Frontal cortex (tissue), 4 donors: ENCODE measurements at places on chromosomes 6 and 20. TPM values are rescaled to one million over a fixed set of nuclear protein-coding genes. Genes with fewer than 3 reads are reported as not detected.

DNA sequence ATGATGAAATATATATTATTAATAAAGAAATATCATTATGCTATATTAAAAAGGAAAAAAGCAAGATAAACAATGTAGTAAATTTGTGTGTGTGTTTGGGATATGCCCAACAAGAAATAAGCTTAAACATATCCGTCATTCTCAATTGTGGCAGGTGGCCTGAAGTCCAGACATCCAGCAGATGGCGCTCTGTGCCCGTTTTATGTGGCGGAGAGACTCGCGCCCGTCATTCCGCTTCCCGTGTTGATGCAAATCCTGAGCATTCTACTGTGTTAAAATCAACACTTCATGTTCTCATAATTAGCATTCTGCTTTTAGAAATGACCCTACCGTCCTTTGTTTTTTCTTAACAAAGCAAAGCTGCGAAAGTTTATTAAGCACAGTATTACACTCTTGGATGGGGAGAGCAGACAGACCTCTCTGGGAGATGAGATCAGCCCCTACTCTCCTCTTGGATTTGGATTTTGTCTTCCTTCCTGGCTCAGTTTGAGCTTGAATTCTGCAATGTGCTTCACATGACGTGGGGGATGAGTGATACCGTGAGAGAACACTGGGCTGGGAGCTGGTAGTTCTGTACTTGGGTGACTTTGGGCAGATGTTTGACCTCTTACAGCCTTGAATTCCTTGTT is 125.8 kb downstream of the MCHR2 start:
- DNase-seq, result peak; percentile 22

GRCh38 chr6:109008054-109008453 is 86.6 kb downstream of the SESN1 start:
- no peak for DNase-seq

- no peak for DNase-seq
These were observed 7.1 kb downstream of the TDP2 start for GRCh38 chr6:24659561-24659960.

DNA sequence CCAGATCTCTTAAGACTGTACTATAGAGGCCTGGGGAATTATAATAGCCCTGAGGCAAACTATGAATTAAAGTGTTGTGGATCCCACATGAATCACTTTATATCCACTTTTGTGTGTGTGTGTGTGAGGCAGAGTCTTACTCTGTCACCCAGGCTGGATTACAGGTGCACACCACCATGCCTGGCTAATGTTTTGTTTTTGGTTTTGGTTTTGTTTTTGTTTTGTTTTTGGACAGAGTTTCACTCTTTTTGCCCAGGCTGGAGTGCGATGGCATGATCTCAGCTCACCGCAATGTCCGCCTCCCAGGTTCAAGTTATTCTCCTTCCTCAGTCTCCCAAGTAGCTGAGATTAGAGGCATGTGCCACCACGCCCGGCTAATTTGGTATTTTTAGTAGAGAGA is 32.2 kb upstream of the MICB start:
- DNase-seq, result no peak

DNA sequence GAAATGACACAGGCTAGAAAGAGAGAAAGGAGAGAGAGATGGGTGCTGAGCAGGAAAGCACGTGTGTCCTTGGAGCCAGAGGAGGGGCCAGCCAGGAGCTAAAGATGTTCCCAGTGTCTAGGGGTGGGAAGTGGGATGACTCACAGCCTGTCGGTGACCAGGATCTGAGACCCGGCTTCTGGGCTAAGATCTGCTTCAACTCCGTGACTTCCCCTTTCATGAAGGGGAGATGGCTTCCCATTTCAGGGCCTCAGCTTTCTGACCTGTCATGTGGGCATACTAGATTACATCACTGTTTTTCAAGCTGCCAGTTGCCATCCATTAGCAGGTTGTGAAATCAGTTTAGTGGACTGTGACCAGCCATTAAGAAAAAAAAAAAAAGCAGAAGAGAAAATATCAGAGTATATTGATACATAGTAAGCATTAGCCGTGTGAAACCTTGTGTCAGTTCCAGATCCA is 5.4 kb downstream of the TGM3 start:
- no peak for DNase-seq

- no peak for DNase-seq
These were observed 38.8 kb downstream of the LYRM2 start for GRCh38 chr6:89599727-89600126.

GRCh38 chr20:34037121-34037520 is 43.4 kb downstream of the RALY start:
- DNase-seq, result no peak

DNA sequence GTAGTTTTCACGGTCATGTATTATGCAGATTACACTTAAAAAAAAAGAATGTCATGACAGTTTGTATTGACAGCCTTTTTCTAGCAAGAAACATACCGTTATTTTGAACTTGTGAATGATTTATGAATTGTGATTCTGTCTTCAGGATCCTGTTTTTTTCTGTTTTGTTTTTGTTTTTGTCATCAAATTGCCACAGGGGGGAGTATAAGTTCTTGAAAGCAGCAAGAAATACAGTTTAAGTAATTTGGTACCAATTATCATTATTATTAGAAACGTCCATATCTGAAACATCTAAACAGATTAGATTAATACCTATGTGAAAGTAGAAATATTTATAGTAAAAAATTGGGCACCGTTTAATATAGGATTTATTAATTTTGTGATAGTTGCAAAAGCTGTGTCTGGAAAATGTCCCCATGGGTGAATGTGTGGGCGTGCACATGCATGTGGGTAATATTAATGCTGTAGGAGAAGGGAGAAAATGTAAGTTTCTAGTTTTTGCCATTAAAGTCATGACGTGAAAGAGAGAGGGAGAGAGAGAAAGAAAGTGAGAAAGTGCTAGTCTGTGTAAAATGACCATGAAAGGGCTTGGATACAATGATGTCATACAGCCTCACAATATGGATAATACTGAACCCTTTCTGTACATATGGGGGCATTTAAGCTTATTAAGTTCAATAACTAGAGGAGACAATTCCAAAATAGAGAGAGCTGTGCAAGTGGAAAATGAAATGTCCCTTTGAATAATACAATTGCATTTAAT is 9.4 kb upstream of the CCN2 start:
- no peak for DNase-seq

- peak; percentile 25 for DNase-seq
These were observed 62.4 kb downstream of the TNFRSF21 start for GRCh38 chr6:47247227-47247797.

DNA sequence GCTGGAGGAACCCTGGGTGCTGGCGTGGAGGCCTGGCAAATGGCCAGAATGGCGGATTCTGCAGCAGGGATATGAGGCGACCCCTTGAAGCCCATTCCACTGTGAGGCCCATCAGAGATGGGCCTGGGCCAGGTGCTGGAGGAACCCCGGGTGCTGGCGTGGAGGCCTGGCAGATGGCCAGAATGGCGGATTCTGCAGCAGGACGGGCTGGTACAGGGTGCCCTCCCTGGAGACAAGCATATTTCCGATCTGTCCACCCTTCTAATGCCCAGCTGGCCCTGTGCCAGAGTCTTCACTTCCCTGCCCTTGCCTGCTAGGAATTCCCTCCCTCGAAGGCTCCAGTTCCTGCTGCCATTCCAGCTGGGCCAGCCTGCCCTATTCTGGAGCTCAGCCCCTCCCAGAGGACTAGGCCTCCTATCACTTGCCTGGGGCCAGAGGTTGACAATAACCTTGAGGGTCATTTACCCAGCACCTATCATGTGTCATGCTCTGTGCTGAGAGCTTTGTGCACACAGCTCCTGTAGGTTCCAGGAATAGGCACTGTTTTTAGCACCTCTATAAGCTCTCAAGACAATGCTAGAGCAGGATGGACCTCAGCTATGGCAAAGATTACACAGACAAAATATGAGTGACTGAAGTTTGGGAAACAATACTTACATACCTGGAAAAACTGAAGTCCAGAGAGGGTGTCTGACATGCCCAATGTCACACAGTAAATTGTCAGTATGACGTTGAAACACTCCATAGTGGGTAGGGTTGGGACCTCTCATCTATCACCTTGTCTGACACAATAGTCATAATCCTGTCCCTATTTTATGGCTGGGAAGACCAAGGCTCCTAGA is 21.4 kb downstream of the SUN5 start:
- no peak for DNase-seq

DNA sequence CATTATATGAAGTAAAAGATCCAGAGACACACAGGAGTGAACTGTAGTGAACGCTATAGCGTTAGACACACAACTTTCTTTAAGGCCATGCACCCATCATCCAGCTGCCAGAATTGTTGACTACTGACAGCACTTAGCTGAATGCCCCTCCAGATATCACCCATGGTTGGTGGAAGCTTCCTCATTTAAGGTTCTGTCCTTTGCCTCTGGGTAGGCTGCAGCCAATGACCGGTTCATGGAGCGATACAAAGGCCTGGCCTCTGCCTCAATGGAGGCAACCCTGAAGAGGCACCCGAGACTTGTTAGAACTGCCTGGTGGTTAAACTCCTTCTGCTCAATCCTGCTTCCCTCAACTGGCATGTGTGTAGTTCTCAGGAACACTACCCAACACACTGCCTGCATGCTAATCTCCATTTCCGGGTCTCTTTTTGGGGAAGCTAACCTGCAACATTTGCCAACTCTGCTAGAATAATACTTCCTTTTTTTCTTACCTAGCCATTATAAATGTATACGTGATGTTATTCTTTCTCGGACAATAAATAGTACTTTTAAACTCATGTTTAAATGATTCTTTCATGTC is 49.8 kb upstream of the THEMIS start:
- DNase-seq, result no peak

DNA sequence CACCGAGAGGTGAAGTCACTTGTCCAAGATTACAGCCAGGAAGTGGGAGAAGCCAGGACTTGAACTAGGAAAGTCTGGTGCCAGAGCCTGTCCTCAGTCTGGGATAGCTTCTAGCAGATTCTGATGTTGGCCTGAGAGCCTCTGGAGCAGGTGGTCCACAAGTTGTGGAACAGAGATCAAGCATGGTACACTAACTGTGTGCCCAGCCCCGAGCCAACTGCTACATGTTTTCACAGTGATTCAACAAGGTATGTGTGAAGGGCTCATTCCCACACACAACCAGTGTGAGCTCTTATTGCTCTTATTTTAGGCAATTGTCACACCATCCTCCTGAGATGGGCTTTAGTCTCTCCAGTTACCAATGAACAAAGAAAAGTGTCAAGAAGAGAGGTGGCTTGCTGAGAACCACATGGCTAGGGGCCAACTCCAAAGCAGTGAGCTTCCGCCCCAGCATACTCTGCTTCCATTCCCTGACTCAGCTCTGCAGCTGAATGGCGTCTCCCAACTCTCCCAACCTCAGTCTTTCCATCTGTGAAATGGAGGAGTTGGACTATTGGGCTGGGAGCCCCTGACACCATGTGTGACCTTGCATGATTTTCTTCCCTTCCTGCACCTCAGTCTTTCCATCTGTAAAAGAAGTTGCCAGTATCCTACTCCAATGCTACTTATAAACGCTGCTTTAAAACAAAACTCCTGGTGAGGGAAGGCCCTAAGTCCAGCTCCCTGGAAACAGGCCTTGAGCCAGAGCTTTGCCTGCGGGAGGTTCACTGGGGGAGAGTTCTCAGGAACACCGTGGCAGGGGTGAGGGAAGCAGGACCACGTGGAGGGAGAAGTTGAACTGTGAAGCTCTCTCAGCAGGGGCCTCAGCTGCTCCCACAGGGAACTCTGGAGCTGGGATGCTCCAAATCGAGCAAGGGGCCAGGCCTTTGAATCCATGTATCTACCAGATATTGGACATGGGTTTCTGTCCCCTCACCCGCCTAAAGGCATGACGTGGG is 40.9 kb downstream of the CDH22 start:
- no peak for DNase-seq

GRCh38 chr20:36873498-36874189 is 2.3 kb upstream of the TLDC2 start:
- DNase-seq, result no peak

DNA sequence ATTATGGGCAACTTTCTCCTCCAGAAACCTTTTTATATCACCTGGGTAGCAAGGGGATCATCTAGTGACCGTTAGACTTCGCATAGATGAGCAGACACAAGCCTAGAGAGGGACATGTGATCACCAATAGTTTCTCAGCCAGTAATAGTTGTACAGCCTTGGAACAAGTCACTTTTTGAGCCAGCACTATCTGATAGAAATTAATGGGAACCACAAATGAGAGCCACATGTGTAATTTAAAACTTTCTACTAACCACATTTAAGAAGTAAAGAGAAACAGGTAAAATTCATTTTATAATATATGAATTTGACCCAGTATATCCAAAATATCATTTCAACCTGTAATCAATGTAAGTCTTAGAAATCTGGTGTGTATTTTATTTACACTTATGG is 592 bp upstream of the CTNNBL1 start:
- no peak for DNase-seq

DNA sequence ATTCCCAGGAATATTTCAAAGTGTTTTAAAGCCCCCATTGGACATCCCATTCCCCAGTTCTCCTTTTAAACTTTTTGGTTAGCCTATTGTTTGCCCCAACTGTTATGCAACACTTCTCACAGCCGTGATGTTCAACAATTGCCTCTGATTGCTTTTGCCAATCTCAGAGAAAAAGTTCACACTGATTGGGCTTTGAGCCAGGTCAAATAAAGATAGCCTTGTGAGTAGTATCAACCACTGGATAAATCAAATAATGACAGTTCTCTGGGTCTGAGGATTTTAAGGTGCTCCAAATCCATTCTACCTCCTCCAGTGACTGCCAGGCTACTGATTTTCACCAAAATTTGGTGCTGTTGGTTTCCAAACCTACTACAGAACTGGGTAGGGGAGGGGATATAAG is 19.1 kb upstream of the NOP56 start:
- DNase-seq, result no peak

- DNase-seq, result no peak
These were observed 258.5 kb upstream of the CDH4 start for GRCh38 chr20:60993433-60994044.

GRCh38 chr6:109059571-109060021 is 35.0 kb downstream of the SESN1 start:
- DNase-seq, result peak; percentile 23

GRCh38 chr6:135675026-135675425 is 176.5 kb upstream of the PDE7B start:
- DNase-seq, result no peak

- DNase-seq, result no peak
These were observed 6.1 kb downstream of the CCDC167 start for GRCh38 chr6:37493661-37493995.

GRCh38 chr6:139625081-139625939 is 250.9 kb upstream of the CITED2 start:
- no peak for DNase-seq

Gene SRSF12
- total RNA-seq, result 36.7 TPM

Gene TM9SF4
- 13.5 TPM for total RNA-seq

Gene BIRC7
- not detected for total RNA-seq

Gene CRISP3
- total RNA-seq, result under 0.01 TPM

Gene DYNLT2
- total RNA-seq, result 2.0 TPM

Gene MTFR2
- total RNA-seq, result 0.41 TPM

Gene JPH2
- under 0.01 TPM for total RNA-seq

Gene NUP153
- total RNA-seq, result 41.2 TPM

Gene WFDC2
- total RNA-seq, result 3.3 TPM

Gene LST1
- 1.2 TPM for total RNA-seq

Gene C20orf202
- total RNA-seq, result 0.41 TPM

Gene RNF39
- total RNA-seq, result not detected

Gene KCNQ2
- 159 TPM for total RNA-seq

Gene HCRTR2
- total RNA-seq, result 30.6 TPM

Gene FOXC1
- total RNA-seq, result 4.1 TPM
